Cerebellum (tissue), 4 donors: ENCODE measurements at places on chromosomes 13 and 19. TPM values are rescaled to one million over a fixed set of nuclear protein-coding genes. Genes with fewer than 3 reads are reported as not detected.

GRCh38 chr13:26965952-26966700 lies 205.5 kb downstream of the USP12 start:
- DNase-seq = no peak

GRCh38 chr19:28169168-28169887 lies 1043.6 kb downstream of the UQCRFS1 start:
- no peak for DNase-seq

GRCh38 chr19:37095859-37096258 lies 17.6 kb downstream of the ZNF420 start:
- no peak for DNase-seq

CERS1 gene
- 19.1 TPM for total RNA-seq

DNA sequence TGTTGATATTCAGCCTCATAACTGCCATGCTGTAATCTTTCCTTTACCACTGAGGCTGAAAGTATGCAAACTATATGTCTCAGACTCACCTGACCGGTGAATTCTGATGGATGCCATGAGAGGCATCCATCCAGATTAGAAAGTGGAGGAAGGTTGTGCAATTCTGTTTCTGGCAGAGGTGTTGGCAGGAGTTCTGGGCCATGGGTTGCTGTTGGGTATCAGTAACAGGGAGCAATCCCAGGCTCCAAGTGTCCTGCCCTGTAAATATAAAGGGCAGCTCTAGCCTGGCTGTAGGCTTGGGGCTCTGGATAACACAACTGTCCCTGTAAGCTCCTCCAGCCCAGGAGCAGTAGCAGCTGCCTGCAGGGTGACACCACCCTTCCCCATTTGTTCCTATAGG lies 77.4 kb upstream of the ABCC4 start:
- DNase-seq = no peak

DNA sequence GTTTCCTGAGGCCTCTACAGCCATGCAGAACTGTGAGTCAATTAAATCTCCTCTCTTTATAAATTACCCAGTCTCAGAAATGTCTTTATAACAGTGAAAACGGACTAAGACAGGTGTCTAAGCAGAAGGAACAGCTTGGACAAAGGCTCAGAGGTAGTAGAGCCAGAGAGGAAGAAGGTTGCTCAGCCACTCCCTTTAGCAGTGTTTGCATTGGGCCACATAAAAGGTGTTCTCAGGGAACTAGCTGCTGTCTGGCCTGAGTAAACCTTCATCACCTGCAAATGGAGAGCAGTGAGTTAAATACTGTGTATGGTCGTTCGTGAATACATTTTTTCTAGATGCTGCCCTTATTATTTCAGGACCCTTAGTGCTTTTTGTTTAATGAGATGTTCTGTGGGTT lies 383.4 kb downstream of the EFNB2 start:
- no peak for DNase-seq

DNA sequence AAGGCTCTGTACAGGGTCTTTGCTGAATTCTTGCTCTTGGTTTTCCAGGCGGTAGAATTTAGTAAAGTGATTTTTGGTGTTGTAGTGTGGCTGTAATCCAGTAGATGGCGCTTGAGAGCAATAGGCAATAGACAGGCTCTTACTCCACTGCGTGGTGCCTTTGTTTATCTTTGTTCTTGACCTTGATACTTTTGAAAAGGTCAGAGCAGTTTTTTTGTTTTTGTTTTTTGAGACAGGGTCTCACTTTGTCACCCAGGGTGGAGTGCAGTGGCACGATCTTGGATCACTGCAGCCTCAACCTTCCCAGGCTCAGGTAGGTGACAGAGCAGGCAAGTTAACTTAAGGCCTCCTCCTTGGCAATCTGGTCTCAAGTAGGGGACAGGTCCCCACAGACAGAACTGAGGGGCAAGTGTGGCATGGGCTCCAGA lies 12.2 kb upstream of the LILRA5 start:
- no peak for DNase-seq

GRCh38 chr13:66128692-66129269 lies 1101.4 kb downstream of the PCDH9 start:
- DNase-seq = no peak

DNA sequence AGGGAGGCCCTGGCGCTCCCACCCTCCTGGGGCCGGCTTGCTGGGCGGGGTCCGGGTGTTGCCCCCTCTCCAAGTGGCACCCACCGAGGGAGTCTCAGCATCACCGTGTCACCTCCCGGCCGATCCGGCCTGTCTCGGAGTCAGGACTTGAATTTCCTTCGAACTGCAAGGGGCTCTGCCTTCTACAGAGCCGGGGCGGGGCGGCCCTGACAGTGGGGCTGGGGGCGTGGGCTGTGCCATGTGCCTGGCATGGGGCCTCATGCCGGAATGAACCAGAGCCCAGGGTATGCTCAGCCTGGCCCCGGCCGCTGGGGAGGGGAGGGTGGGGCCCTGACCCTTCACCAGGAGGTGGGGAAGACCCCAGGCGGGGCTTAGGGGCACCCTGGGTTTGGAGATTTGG lies 47.0 kb upstream of the TCF3 start:
- no peak for DNase-seq

DNA sequence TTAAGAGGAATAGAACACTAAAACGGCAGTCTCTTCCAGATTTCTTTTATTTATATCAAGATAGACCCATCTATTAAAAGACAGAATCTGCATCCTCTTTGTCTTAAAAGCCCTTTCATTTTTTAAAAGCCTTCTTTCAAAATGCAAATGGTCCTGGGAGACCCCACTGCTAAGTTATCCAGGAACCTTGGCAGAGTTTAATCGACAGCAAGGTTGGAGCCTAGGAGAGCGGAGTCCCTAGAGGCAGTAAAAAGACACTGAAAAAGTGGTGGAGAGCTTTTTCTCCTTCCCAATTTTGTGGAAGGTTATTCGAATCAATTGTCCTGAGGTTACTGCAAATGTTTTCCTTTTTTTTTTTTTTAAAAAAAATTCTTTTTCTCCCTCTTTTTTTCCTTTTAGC lies 294.7 kb downstream of the NALCN start:
- no peak for DNase-seq

DNA sequence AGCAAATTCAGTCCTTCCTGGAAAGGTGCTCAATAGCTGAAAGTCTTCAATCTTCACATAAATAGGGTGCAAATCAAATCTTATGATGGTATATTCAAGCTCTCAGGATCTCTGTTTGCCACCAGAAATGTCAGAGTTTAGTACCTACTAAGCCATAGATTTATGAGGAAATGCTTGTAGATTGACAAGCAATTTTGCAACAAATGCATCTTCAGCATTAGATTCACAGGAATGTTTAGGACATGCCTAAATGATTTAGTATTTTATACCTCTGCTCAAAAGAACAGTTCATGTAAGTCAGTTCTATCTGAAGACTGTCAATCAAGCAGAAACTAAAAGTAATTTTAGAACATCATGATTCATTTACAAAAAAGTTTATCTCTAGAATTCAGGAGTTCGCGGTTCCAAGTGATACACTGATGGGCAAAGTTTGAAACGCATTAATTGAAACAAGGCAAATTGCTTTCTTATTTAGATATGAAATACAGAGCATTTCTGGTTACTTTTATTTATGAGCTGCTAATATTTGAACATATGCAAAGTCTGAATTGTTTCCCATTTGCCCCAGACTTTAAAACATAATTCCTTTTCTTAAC lies 65.7 kb downstream of the DACH1 start:
- DNase-seq = no peak

DNA sequence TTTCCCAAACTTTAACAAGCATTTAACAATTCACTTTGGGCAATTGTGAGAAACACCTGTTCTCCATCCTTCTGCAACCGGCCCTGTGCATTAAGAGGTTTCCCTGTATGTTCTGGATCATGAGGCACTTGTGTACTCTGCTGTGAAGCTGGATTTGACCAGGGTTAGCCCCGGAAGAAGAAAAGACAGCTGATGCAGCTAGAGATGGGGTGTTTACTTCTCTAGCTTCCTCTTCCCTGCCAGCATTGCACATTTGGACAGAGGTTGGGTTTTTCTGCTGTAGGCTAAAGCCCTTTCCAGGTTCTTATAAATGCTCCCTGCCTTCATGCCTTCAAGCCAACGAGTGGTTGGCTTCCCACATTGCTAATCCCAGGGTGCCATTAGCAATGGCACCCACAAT lies 20.9 kb downstream of the MBD3L2B start:
- DNase-seq = no peak
